Stimulated activated CD4-positive, alpha-beta T cell treated with anti-CD3 and anti-CD28 coated beads, Interleukin-1b, Interleukin-23, amount 100 ng/mL, for 1 hour (primary cell): ENCODE measurements at places on chromosomes 1 and 21.

GRCh38 chr1:158992787-158993312 is 16.9 kb upstream of the IFI16 start:
- DNase-seq = no peak

DNA sequence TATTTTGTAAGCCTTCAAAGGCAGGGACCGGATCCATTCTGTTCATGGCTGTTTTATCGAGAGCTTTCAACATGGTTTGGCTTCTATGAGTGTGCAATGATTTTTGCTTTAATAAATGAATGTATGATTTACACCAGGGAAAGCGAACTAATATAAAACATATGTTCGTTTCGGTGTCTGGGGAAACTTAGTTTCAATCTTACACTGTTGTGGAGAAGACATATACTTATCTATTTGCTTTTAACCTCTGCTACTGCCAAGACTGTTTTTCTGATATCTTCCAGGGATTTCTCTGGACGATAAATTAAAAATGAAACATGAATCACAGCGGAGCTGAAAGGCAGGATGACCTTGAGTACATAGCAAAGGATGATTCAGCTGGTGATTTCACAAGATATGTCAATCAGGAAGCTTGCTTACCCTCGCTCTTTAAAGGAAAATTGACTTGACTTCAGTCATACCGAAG is 14.7 kb upstream of the CYYR1 start:
- no peak for DNase-seq

DNA sequence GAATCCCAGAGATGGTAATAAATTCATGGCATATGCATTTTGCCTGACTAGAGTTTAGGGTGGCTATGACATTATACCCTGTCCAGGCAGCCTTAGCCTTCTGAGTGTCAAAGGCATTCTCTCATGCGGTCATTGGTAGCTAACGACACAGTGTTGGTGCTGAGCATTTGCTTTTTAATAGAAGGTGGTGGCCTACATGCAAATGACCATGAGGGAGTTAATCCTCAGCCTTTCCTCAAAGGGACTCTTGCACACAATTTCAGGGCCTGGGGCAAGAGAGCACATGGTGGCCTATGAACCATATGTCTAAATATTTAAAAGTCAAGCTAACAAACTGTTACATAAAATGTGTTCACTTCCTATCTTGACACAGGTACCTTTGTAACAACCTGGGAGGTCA is 30.9 kb upstream of the KCNA10 start:
- DNase-seq = no peak

- DNase-seq = no peak
These were observed 56.7 kb upstream of the GFI1 start for GRCh38 chr1:92543131-92544055.

DNA sequence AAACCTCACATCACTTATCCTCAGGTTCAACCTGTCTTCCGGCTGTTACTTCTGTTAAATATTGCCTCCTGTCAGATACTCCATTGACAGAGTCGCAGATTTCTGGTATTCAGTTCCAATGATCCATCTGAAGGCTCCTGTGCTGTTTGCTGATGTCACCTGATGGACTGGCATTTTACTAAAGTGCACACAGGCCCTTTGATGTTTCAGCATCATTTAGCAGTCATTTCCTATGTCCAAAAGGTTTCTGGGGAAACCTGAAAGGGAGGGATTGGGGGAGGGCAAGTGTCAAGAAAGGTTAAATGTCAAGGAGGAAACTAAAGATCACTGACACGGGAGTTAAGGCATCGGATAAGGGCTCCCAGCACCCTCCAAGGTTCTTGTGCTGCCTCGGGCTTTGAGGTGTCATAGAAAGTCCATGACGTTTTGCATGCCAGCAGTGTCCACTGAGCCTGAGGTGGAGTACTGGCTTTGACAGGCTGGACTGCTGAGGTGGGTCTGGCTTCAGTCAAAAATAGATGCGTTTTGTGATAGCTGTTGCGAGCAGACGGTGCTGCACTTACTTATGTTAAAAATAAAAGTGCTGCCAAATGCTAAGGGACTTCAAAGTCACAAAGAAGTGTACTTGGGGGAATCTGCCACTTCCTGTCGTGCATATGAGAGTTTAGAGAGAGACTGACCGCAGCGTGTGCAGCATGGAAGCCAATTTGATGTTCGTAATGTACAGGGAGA is 30.8 kb downstream of the XCL2 start:
- DNase-seq = no peak

DNA sequence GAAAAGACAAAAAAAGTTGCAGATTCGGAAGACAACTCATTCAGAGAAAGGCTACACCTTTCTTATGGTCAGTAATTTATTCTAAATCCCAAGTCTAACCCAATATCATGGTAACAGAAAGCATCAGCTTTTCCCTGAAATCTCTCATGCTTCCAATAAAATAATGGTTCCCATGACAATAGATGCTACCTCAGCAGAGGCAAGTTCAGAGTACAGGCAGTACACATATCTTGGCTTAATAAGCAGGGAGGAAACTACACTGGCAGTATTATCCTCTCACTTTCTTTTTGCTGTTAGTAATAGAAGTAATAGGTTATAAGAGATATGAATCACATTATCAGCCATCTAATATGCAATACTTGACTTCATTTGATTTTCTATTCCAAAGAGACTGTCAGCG is 137.1 kb downstream of the DPYD start:
- no peak for DNase-seq

- no peak for DNase-seq
These were observed 413 bp downstream of the EFCAB7 start for GRCh38 chr1:63523738-63524137.

- DNase-seq = no peak
These were observed 829 bp upstream of the HES2 start for GRCh38 chr1:6420454-6421042.

- no peak for DNase-seq
These were observed 3.3 kb downstream of the DISP1 start for GRCh38 chr1:222818171-222818570.

GRCh38 chr1:89871768-89872473 is 51.1 kb downstream of the LRRC8D start:
- DNase-seq = no peak

DNA sequence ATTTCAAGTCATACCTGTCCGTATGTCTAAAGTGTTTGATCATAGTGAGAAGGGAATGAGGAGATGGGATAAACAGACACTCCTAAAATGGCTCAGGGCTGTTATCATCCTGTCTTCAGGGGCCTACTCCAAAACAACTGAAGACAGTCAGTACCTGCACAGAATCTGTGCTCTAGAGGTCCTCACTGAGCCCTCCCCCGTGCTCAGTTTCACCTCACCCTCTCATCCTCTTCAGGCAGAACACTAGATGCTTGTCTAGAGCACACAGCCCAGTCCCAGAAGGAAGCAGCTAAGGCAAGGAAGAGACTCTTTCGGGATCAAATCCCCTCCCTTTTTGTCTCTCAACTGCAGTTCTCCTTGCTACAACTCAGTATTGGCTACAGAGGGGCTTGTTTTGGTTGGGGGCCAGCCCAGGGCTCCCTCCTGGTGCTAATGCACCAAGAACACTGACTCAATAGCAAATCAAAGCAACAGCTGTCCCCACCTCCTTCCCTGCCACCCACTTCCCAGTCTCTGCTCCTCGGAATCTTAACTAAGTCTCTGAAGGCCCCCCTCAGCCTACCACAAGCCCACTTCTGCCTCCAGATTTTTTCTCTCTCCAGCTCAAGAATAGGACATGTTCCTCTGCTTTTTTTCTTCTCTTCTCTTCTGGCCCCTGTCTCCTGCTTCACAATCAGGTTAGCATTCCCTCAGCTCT is 10.1 kb downstream of the CADM3 start:
- no peak for DNase-seq

- DNase-seq = no peak
These were observed 217.0 kb downstream of the RWDD3 start for GRCh38 chr1:95451054-95451453.

DNA sequence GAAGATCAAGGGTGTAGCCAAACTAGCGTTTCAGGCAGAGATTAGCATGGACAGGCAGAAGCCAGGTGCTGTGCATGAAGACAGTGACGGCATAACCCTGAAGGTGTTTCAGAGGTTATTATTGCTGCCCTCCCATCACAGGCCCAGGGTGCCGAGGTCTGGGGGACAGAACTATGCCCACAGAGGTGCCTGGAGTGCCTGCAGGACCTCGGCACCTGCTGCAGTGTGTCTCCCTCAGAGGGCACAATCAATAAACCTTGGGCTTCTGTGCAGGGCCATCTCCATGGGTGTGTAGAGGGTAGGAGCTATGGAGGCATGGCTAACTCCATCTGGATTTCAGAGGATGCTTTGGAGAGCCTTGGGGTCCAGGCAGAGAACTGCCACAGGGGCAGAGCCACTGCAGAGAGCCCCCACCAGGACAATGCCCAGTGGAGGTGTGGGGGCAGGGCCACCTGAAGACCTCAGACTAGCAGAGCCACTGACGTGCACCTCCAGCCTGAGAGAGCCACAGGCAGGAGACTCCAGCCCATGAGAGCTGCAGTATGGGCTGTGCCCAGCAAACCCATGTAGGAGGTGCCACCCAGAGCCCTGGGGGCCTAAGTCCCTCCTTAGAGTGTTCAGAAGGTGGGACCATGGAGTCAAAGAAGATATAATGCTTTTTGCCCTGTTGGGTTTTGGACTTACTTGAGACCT is 5.7 kb upstream of the ABCG1 start:
- DNase-seq = no peak

GRCh38 chr1:160206036-160206389 is 829 bp downstream of the PEA15 start:
- peak; percentile 29 for DNase-seq

DNA sequence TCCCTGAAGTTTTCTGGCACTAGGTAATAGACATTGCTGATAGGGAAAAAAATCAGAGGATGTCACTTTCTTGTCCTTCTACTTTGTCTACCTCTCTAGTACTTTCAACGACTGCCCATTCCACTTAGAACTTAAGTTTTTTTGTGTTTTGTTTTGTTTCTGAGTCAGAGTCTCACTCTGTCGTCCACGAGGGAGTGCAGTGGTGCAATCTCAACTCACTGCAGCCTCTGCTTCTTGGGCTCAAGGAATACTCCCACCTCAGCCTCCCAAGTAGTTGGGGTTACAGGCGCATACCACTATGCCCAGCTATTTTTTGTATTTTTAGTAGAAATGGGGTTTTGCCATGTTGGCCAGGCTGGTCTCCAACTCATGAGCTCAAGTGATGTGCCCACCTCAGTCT is 79.2 kb downstream of the SGIP1 start:
- no peak for DNase-seq

DNA sequence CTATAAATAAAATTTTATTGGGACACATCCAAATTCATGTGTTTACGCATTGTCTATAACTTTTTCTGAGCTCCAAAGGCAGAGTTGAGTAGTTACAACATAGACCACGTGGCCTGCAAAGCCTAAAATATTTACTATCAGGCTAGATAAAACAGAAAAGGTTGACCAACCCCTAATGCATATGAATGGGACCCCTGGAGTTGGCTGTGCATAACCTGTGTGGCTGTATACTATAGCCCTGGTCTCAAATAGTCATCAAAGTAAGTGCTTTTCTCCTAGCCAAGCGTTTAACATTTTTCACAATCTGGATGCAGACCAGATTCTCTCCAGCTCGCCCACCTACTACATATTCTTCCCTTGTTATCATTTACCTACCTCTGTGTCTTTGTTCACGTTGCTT is 60.4 kb downstream of the CYYR1 start:
- DNase-seq = no peak

DNA sequence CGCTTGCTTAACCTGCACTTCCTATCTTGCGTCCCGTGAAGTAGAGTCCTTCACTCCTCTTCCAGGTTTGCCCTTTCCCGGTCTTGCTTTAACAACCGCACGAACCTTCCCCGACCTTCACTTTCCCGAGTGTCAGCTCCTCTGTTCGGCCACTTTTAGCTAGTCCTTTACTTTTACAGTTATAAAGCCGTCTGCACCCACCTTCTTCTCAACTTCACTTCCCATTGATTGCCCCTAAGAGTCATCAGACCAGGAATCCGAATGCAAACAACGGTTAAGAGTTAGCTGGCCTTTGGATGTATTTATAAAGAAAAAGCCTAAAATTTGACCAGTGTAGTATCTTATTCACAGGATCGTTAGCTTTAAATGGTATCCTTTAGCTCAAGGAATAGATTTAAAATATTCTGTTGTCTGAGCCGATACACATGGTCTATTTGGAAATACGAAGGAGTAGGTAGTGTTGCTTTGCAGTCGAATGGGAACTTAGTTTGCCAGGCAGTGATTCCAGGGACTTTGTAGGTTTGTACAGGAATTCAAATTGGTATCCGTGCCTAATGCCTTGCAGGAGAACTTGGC is 1.4 kb downstream of the PPP2R5A start:
- DNase-seq = no peak

DNA sequence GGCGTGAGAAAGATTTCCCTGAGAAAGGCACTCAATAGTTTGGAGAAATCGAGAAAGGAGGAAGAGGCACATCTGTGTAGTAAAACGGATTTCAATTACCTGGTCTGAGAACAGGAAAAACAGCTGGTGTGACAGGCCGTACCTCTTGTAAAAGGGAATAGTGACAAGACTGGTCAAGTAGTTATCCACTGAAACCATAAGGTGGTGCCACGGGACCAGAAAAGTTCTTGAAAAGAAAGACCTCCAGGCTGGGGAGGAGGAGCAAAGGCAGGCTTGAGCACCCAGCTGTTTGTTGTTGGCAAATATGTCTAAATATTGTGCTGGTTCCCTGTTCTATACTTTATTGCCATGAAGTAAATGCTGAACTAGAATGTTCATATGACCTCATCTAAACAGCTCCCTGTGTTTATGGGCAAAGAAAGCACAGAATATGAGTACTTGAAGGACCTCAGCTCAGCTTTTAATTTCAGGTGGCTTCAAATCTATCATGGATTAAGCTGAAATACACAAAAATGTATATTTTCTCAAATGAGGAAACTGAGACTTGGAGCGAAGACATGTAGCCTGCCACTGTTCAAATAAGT is 4.0 kb downstream of the HAO2 start:
- no peak for DNase-seq

DNA sequence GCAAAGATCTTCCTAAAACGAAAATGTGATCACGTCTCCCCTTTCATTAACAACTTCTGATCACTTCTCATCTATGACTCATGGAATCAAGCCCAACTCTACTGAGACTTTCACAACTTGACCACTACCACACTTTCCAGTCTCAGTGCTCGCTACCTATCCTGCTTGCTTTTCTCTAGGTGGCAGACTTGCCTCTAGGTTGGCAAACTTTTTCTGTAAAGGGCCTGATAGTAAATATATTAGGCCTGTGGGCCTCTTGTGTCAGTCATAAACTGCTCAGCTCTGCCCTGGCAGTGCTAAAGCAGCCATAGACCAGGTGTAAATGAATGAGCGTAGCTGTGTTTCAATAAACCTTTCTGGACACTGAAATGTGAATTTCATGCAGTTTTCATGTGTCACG is 21.5 kb upstream of the HMGB4 start:
- no peak for DNase-seq

DNA sequence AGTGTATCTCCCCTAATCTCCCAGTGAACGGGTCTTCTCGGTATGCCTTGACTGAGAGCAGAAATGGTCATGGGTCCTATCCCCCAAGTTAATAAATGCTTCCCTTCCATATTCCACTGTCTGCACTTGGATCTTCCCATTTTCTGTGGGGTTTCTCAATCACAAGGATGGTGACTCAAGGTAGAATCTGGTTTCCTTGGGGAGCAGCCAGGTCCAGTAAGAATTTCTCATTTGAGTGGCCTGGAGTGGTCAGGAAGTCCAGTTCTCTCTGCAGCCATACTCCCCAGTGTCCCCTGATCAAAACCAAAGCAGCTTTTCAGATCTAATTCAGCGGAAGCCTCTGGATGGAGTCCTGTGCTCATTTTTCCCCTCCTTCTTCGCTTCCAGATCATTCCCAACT is 14.8 kb upstream of the SLC27A3 start:
- no peak for DNase-seq

GRCh38 chr1:16012590-16013219 is 5.1 kb downstream of the HSPB7 start:
- no peak for DNase-seq

GRCh38 chr1:100392756-100393155 is 40.5 kb downstream of the CDC14A start:
- no peak for DNase-seq
